ENCODE measurements at places on chromosomes 4 and X. TPM values are rescaled to one million over a fixed set of nuclear protein-coding genes. Genes with fewer than 3 reads are reported as not detected.

Gene ENPEP
- not detected for total RNA-seq

Gene EFNB1
- total RNA-seq, result 42.9 TPM

Gene CT45A1
- not detected for total RNA-seq

GRCh38 chr4:76022031-76022430, 1.3 kb downstream of the CXCL10 start:
- no peaks in the 10 kb centered on the region for H3K4me1 ChIP-seq
- no peak overlapping the region for H3K4me3 ChIP-seq
- DNase-seq, result no peak
- no peaks in the 10 kb centered on the region for H3K27me3 ChIP-seq
- H3K27ac ChIP-seq, result no peak overlapping the region

Gene AIFM1
- total RNA-seq, result 45.3 TPM

DNA sequence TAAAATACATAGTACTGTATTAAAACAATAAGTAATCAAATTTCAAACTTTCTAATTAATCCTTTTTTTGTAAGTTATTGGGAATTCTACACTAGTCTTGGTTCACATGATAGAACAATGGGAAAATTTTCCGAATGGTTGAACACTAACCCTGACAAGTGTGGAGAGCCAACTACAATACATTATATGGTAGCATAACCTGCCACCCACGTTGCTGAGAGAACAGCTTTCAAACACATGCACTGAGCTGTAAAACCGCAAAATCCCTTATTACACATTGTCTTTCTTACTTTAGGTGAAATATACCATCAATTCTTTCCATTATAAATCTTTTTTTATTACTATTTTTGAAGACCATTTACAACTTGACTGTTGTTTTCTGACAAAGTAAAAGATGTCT, 54.7 kb downstream of the ANAPC10 start:
- H3K36me3 ChIP-seq, result peaks cover 14% of the 10 kb centered on the region
- H3K27me3 ChIP-seq, result no peaks in the 10 kb centered on the region
- no peaks in the 10 kb centered on the region for H3K4me1 ChIP-seq
- H3K27ac ChIP-seq, result no peak overlapping the region
- no peak overlapping the region for H3K4me3 ChIP-seq

Gene NXF3
- not detected for total RNA-seq

Gene ADGRG4
- total RNA-seq, result not detected

Gene SPOCK3
- not detected for total RNA-seq

DNA sequence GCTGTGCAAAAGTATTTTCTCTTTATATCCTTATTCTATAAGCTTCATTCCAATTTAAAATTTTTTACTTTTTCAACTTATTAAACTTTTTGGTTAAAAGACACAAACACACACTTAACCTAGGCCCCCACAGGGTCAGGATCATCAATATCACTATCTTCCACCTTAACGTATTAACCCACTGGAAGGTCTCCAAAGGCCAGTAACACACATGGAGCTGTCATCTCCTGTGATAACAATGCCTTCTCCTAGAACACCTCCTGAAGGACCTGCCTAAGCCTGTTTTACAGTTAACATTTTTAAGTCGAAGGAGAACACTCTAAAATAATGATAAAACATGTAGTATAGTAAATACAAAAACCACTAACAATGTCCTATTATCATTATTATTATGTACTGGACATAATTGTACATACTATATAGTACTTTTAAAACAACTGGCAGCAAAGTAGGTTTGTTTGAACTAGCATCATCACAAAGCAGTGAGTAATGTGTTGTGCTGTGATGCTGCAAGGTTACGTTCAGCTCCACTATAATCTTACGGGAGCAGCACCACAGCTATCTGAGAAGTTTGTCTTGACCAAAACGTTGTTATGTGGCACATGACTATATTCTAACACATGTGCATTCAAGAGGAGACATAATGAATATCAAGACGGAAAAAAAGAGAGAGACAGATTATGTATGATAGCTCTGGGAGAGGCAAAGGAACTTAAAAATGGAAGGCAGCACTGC, 33.7 kb downstream of the DHX15 start:
- no peaks in the 10 kb centered on the region for H3K27me3 ChIP-seq
- H3K27ac ChIP-seq, result no peak overlapping the region
- H3K4me1 ChIP-seq, result peaks cover 10% of the 10 kb centered on the region
- DNase-seq, result no peak
- H3K36me3 ChIP-seq, result peaks cover 65% of the 10 kb centered on the region

DNA sequence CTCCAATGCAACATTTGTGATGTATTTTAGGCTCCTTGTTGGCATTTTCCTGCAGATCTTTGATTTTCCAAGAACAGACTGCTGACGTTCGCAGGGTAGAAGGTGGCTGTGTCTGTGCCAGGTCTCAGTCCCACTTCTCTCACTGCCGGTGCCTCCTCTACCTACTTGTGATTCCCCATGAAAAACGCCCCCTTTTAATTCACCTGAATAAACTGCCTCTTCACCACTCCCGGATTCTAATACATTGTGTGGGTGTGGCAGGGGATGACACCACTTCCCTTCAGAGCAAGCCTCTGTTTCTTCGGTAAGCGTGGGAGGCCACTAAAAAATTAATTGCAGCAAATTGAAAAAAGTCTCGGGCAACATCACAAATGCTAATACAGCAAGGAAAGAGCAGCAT, 96.1 kb upstream of the FAM9B start:
- no peak overlapping the region for H3K4me3 ChIP-seq
- no peak overlapping the region for H3K27ac ChIP-seq
- H3K36me3 ChIP-seq, result no peaks in the 10 kb centered on the region
- H3K27me3 ChIP-seq, result no peaks in the 10 kb centered on the region
- no peak for DNase-seq

- no peak overlapping the region for H3K4me3 ChIP-seq
- no peak overlapping the region for H3K27ac ChIP-seq
- H3K36me3 ChIP-seq, result no peaks in the 10 kb centered on the region
- no peak for DNase-seq
- H3K27me3 ChIP-seq, result peaks cover 9% of the 10 kb centered on the region
- H3K4me1 ChIP-seq, result no peaks in the 10 kb centered on the region
Observed at GRCh38 chrX:11953615-11954014, 184.7 kb upstream of the FRMPD4 start.

Gene C4orf50
- total RNA-seq, result not detected

Gene TMPRSS11B
- total RNA-seq, result not detected

GRCh38 chr4:75370576-75370975, 143.6 kb downstream of the RCHY1 start:
- H3K4me3 ChIP-seq, result no peak overlapping the region
- H3K4me1 ChIP-seq, result no peaks in the 10 kb centered on the region
- H3K27me3 ChIP-seq, result peaks cover 26% of the 10 kb centered on the region

Gene PAGE2B
- not detected for total RNA-seq

Gene OPHN1
- total RNA-seq, result 4.8 TPM

- H3K36me3 ChIP-seq, result no peaks in the 10 kb centered on the region
- no peak for DNase-seq
- H3K4me1 ChIP-seq, result no peaks in the 10 kb centered on the region
- no peak overlapping the region for H3K4me3 ChIP-seq
Observed at GRCh38 chrX:34764852-34765361, 107.8 kb upstream of the TMEM47 start.

DNA sequence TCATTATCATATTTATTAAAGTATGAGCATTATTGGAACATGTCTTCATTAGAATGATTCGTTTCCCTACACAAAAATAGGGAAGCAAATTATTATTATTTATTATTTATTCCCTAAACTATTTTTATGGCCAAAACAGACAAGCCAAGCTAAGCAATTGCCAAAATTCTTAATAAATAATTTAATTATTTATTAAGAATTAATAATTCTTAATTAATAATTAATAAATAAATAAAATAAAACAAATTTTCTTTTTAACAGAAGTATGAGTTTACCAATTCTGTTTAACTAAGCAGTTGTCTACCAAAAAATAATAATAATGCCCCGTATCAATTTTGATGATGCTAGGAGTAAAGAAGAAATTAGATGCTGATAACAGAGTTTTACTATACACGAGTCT, 1080.8 kb upstream of the AGA start:
- no peak overlapping the region for H3K27ac ChIP-seq
- no peaks in the 10 kb centered on the region for H3K4me1 ChIP-seq
- H3K4me3 ChIP-seq, result no peak overlapping the region
- H3K36me3 ChIP-seq, result no peaks in the 10 kb centered on the region
- DNase-seq, result no peak

GRCh38 chrX:101078716-101079598, at the start of gene TMEM35A:
TMEM35A (plus strand) TSS chrX:101078879; CDS start chrX:101079003, 124 bp downstream.
- H3K36me3 ChIP-seq, result no peaks in the 10 kb centered on the region
- H3K27me3 ChIP-seq, result peaks cover 59% of the 10 kb centered on the region
- no peak for DNase-seq
- H3K27ac ChIP-seq, result no peak within 1 kb of the TSS
- no peak within 1 kb of the TSS for H3K4me3 ChIP-seq
- no peaks in the 10 kb centered on the region for H3K4me1 ChIP-seq

Gene PLXNA3
- 48.0 TPM for total RNA-seq

DNA sequence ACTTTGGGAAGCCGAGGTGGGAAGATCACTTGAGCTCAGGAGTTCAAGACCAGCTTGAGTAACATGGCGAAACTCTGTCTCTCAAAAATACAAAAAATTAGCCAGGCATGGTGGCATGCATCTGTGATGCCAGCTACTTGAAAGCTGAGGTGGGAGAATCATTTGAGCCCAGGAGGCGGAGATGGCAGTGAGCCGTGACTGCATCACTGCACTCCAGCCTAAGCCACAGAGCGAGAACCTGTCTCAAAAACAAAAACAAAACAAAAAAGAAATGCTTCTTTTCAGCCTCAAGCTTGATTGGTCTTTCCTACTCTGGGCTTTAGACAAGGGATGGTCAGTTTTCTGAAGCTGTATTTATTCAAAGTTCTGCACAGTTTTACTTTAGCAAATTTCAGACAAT, 15.8 kb upstream of the DHRSX start:
- no peaks in the 10 kb centered on the region for H3K4me1 ChIP-seq
- H3K27me3 ChIP-seq, result peaks cover 18% of the 10 kb centered on the region
- H3K27ac ChIP-seq, result no peak overlapping the region
- no peak for DNase-seq

GRCh38 chr4:1462009-1462767, 55.9 kb upstream of the NKX1-1 start:
- no peaks in the 10 kb centered on the region for H3K36me3 ChIP-seq
- H3K4me3 ChIP-seq, result no peak overlapping the region
- no peaks in the 10 kb centered on the region for H3K4me1 ChIP-seq
- DNase-seq, result no peak
- no peak overlapping the region for H3K27ac ChIP-seq
- peaks cover 44% of the 10 kb centered on the region for H3K27me3 ChIP-seq

GRCh38 chr4:152095701-152096070, 334.9 kb upstream of the GATB start:
- no peaks in the 10 kb centered on the region for H3K36me3 ChIP-seq
- DNase-seq, result peak; percentile 7
- H3K27ac ChIP-seq, result no peak overlapping the region
- no peak overlapping the region for H3K4me3 ChIP-seq

DNA sequence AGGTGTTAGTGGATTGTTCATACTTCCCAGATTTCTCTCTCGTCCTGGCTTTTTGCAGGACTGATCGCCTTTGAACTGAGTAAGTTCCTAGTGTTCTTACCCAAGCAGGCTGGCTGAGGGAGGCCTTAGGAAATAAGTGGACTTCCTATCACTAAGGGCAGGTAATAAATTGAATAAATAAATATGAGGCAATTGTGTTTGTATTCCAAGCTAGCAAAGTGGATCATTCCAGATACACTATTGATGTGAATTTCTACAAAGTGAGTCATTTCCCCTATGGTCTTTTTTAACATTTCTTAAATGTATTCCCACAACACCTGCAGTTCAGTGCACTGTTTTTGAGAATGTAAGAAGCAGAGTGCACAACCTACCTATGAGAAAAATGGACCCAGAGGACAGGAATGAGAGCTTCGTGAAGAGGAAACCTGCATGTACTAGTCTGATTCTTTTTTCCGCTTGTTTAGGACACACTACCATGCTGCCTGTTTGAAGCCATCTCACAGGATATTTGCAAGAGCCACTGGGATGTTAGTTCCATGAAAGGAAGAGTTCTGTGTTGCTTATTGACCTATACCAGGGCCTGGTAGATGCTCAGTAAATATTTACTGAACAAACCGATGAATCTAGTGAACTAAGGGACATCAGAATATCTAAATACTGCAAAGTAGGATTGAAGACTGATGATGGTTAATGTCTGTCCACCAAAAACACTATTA, 29.0 kb upstream of the SMAD1 start:
- H3K27ac ChIP-seq, result no peak overlapping the region
- no peaks in the 10 kb centered on the region for H3K36me3 ChIP-seq
- DNase-seq, result peak; percentile 29

Gene MAB21L2
- total RNA-seq, result not detected

DNA sequence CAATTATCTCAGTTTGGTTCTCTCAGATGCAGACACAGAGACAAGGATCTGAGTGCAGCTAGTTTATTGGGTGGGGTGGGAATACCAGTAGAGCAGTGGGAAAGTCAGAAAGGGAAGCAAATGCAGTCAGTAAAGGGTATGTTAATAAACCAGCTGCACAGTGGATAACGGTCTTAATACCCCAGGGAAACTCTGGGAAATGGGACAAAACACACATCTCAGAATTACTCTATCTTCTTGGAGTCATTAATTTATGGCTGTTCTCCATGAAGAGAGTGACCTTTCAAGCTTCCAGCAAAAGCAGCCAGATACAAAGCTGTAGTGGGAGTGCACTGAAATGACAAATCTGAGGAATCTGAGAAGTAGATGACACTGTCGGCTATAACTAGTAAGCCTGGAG, 73.3 kb upstream of the NALF2 start:
- no peak overlapping the region for H3K4me3 ChIP-seq
- no peak overlapping the region for H3K27ac ChIP-seq
- no peaks in the 10 kb centered on the region for H3K4me1 ChIP-seq
- DNase-seq, result no peak
- no peaks in the 10 kb centered on the region for H3K36me3 ChIP-seq

- no peak for DNase-seq
- no peak overlapping the region for H3K4me3 ChIP-seq
- H3K4me1 ChIP-seq, result no peaks in the 10 kb centered on the region
- H3K27me3 ChIP-seq, result no peaks in the 10 kb centered on the region
- H3K36me3 ChIP-seq, result no peaks in the 10 kb centered on the region
Observed at GRCh38 chr4:121177246-121178137, 13.4 kb upstream of the TNIP3 start.

- no peak overlapping the region for H3K4me3 ChIP-seq
- H3K27ac ChIP-seq, result no peak overlapping the region
- peaks cover 71% of the 10 kb centered on the region for H3K36me3 ChIP-seq
- DNase-seq, result no peak
- peaks cover 15% of the 10 kb centered on the region for H3K4me1 ChIP-seq
Observed at GRCh38 chr4:26429910-26430309, 60.4 kb downstream of the CCKAR start.

- H3K27ac ChIP-seq, result no peak overlapping the region
- no peaks in the 10 kb centered on the region for H3K4me1 ChIP-seq
- no peak overlapping the region for H3K4me3 ChIP-seq
- no peaks in the 10 kb centered on the region for H3K36me3 ChIP-seq
- no peak for DNase-seq
Observed at GRCh38 chrX:138014577-138014976, 448.6 kb downstream of the ZIC3 start.

Gene ARMCX4
- total RNA-seq, result not detected

- no peak for DNase-seq
- no peaks in the 10 kb centered on the region for H3K36me3 ChIP-seq
- peaks cover 2% of the 10 kb centered on the region for H3K27me3 ChIP-seq
Observed at GRCh38 chr4:153063490-153063889, 127.4 kb downstream of the FHDC1 start.

- no peak for DNase-seq
- peaks cover 11% of the 10 kb centered on the region for H3K36me3 ChIP-seq
- no peaks in the 10 kb centered on the region for H3K27me3 ChIP-seq
- no peak overlapping the region for H3K27ac ChIP-seq
Observed at GRCh38 chrX:150582338-150582948, 14.0 kb downstream of the MTM1 start.

Gene TMEM35A
- not detected for total RNA-seq
